ENCODE measurements at places on chromosomes 5 and 9.

DNA sequence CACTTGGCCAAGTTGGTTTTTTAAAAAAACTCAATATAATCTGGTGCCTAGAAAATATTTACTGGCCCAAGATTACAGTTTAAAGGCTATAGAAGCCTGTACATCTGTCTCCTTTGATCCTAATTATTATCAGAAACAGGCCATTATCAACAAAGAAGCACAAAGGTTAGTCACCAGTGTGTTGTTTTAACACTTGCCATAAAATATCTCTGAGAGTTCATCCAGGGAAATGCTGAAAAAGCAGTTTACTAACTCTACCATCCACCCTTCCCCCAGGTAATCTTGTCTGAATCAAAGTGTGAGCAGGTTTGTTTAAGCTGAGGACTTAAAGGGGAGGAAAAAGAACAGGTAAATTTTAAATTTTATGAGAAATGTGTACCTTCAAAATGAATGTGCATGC, 13.3 kb upstream of the TRPM6 start:
- no peak for DNase-seq

DNA sequence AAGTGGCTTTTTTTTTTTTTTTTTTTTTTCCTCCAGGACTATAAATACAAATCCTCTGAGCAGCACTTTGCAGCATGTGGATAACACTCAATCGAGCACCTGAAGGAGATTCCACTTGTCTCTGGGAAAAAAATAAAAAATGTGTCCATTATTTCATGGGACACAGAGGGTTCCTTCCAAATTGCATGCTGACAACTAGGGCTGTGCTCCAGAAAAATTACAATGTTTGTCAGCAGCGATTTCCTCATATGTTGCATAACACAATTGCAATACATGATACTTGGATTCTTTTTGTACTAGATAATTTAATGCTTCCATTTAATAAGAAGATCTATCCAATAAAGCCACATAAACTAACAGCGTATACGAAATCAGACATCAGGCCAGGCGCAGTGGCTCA, 84.4 kb downstream of the CDH18 start:
- no peak for DNase-seq

- DNase-seq, result no peak
These were observed 67.3 kb downstream of the STRBP start for GRCh38 chr9:123201083-123201482.

DNA sequence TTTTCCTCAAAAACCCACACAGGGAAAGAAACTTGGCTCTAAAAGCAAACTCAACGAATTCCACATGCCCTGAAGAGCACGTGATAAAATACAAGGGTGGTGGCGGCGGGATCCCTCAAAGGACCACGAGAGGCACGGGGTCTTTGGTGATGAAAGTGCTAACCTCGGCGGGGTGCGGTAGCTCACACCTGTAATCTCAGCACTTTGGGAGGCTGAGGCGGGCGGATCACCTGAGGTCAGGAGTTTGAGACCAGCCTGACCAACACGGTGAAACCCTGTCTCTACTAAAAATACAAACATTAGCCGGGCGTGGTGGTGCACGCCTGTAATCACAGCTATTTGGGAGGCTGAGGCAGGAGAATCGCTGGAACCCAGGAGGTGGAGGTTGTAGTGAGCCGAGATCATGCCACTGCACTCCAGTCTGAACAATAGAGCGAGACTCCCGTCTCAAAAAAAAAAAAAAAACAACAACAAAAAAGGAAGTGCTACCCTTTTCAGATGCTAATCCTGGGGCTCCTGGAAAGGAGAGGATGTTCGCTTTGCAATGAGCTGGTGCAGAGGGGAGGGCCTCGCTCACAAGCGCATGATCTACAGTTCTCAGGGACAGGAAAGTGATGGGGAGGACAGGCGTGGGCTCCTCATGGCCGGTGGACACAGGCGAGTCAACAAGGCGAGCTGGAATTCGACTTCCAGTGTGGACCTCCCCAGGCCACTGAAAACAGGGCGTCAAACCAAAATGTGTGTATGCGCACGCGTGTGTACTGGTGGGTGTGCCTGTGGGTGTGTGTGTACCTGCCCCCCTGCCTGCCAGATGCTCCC, 54.1 kb downstream of the USP20 start:
- no peak for DNase-seq

GRCh38 chr9:116193636-116194035, 40.0 kb downstream of the PAPPA start:
- DNase-seq, result no peak

DNA sequence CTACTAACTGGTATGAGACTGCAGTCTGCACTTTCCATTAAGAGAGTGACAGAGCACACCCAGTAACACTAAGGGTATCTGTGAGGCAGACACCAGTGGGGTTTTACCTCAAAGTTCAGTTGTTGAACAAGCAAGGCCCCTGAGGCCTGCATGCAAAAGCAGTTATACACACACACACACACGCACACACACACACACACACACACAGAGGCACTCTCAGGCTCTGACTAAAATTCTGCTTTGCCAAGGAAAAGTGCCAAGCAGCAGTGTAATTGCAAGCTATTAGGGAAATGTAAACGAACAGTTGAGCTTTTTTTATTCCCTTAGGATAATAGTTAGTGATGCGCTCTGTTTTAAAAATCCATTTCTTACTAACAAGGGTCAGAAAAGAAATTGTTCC, 377.1 kb downstream of the SPOCK1 start:
- DNase-seq, result no peak

- no peak for DNase-seq
These were observed 135.9 kb upstream of the DHFR start for GRCh38 chr5:80790698-80791097.

DNA sequence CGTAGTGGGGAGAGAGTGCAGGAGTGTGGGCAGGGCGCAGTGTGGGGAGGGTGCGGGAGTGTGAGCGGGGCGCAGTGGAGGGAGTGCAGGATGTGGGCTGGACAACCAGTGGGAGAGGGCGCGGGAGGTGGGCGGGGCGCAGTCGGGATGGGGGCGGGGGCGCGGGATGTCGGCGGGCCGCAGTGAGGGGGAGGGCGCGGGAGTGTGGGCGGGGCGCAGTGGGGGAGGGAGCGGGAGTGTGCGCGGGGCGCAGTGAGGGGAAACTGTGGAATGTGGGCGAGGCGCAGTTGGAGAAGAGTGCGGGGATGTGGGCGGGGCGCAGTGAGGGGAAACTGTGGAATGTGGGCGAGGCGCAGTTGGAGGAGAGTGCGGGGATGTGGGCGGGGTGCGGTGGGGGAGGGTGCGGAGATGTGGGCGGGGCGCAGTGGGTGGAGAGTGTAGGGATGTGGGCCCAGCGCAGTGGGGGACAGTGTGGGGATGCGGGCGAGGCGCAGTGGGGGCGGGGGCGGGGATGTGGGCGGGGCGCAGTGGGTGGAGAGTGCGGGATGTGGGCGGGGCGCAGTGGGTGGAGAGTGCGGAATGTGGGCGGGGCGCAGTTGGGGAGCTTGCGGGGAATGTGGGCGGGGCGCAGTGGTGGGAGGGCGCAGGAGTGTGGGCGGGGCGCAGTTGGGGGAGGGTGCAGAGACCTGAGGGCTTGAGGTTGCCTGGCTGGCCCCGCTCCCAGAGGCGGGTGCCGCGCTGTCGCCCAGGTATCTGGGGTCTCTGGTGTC, at the start of gene NXNL2:
Gene NXNL2, plus strand, starts transcription at position 723 of the 770 bp plus-strand sequence. CDS start 257 bp downstream, outside the sequence.
- peak; percentile 15 for DNase-seq

- DNase-seq, result no peak
These were observed 10.6 kb upstream of the NEURL1B start for GRCh38 chr5:172630482-172630881.

- no peak for DNase-seq
These were observed 19.8 kb downstream of the PCDHAC2 start for GRCh38 chr5:140986117-140986521.

DNA sequence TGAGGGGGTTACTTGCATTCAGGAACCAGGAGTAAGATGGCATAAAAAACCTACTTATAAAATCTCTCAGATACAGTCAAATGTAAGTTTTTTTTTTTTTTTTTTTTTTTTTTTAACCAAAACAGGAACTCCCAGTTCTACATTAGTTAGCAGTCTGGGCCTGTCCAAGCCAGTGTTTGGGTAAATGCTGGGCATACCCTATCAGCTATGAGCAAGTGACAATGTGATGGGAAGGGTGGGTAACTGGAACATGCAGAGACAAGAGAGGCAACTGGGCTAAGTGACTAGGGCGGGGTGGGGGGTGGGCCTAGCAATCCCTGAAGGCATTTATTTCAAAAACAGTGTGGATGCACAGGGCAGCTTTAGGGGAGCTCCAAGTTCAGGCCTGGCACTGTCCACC, 2.3 kb downstream of the NMRK1 start:
- no peak for DNase-seq

- DNase-seq, result peak; percentile 38
These were observed 777 bp downstream of the GPSM1 start for GRCh38 chr9:136328011-136328621.

DNA sequence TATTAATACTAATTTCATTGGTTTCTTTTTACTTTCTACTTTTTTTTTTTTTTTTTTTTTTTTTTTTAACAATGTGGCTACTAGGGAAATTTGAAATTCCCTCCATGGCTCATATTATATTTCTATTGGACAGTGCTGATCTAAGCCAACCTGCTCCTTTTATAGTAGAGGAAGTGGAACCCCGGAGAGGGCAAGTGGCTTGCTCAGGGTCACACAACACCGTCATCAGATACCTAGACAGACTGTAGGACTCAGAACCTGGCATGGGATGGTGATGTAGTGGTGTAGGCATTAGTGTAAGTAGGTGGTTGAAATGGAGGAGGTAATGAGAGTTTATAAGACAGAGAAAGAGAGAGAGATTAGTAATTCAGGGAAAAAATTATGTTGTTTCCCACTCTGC, 10.8 kb downstream of the ZNF618 start:
- no peak for DNase-seq

GRCh38 chr5:167254132-167254531, 1037.3 kb upstream of the WWC1 start:
- no peak for DNase-seq

- DNase-seq, result no peak
These were observed 2.3 kb downstream of the ANXA2R start for GRCh38 chr5:43037636-43038495.

- DNase-seq, result no peak
These were observed 94.1 kb upstream of the TRIM32 start for GRCh38 chr9:116592970-116593369.

DNA sequence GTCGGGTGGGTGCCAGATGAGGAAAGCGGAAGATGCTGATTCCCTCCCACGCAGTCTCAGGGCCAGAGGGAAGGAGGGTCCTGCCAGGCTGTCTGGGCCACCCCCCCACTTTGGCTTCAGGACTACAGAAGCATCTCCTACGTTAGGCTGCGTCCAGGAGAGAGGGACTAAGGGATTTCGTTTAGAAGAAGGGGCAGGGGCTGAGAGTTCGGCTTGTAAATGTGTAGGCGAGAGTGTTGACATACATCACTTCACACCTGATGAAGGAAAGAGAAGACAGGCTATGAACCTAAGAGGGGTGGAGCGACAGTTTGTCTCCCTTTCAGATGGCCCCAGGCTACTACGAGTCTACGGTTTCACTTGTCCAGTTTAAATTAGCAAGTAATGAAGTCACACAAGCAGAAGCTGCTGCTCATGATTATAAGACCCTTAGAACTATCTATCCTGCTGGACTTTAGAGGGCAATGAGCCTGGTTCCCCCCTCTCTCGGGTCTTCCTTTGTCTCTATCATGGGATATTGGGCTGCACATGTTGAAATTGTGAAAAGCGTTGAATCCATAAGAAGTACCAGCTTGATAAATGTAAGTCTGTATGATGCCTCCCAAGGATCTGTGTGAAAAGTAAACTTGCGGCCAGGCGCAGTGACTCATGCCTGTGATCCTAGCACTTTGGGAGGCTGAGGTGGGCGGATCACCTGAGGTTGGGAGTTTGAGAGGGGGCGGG, 193.0 kb downstream of the AOPEP start:
- DNase-seq, result no peak

DNA sequence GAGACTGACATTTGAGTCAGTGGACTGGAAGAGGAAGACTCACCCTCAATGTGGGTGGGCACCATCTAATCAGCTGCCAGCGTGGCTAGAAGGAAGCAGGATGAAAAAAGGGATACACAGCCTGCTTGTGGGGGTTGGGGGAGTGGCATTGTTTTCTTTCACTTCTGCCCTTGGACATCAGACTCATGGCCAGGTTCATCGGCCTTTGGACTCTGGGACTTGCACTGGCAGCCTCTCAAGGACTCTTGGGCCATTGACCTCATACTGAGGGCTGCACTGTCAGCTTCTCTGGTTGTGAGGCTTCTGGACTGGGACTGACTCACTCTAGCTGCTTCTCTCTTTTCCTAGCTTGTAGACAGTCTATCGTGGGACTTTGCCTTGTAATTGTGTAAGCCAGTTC, 374.9 kb downstream of the TLE1 start:
- DNase-seq, result no peak

- no peak for DNase-seq
These were observed 2.8 kb upstream of the CDK7 start for GRCh38 chr5:69231851-69232250.

DNA sequence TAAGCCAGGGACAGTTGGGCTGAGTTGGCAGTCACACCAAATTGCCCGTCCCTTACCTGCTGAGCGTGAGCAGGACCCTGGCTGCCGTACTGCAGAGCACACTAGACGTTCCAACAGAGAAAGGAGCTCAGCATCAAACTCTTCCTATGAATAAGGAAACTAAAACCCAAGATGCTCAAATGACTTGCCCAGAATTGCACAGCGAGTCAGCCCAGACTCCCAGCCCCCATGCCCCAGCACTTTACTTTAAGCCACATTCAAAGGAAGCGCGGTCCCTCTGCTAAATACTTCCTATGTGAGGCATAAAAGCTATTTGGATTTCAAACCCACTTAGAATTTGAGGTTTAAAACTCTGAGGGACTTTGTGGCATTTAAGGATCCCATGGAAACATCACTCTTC, 23.9 kb downstream of the PAX5 start:
- no peak for DNase-seq

- DNase-seq, result no peak
These were observed 852.7 kb upstream of the DMAC1 start for GRCh38 chr9:8652255-8652654.

- DNase-seq, result no peak
These were observed 164.8 kb downstream of the HSD17B3 start for GRCh38 chr9:96136992-96137670.

- no peak for DNase-seq
These were observed 89.2 kb downstream of the LPAR1 start for GRCh38 chr9:110949081-110949480.

DNA sequence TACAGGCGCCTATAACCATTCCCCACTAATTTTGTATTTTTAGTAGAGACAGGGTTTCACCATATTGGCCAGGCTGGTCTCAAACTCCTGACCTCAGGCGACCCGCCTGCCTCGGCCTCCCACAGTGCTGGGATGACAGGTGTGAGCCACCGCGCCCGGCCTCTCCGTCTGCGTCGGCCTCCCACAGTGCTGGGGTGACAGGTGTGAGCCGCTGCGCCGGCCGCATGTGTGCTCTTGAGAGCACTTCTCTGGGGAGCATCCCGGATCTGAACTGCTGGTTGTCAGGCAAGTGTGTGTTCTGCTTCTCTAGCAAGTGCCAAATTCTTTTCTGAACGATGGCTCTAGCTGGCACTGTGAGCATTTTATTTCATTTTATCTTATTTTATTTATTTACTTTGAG, 3.7 kb upstream of the ENTPD2 start:
- DNase-seq, result peak; percentile 90

GRCh38 chr5:133714161-133714915, 102.0 kb upstream of the FSTL4 start:
- DNase-seq, result no peak

GRCh38 chr5:166365164-166365563, 1926.3 kb upstream of the WWC1 start:
- no peak for DNase-seq

GRCh38 chr5:42131081-42131480, 206.0 kb downstream of the FBXO4 start:
- DNase-seq, result no peak

Measured in NCI-H2171 (cell line).